ENCODE measurements at places on chromosomes 3 and 15. TPM values are rescaled to one million over a fixed set of nuclear protein-coding genes. Genes with fewer than 3 reads are reported as not detected.
A peak's percentile ranks its signal among the peaks of the same experiment; 100 is the strongest.

The PDZRN3 gene
- total RNA-seq, result 18.3 TPM

DNA sequence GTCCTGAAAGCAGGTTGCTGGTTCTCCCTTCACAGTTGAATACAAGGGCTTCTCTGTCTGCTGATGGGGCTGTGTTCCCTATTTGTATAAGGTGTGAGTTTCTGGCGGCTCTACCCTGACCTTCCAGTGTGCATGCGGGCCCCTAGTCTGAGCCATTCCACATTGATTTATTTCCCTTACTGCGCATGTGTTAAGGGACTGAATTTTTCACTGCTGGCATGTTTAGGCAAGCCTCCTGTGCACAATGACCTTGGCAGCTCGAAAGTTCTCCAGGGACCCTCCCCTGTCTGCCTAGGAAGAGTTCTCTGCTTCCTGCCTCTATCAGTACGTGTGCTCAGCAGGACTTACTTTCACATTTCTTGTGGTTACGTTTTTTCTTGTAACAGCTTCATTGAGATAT, 11.4 kb downstream of the TRAK1 start:
- no peak for DNase-seq

The SQOR gene
- 122 TPM for total RNA-seq

- DNase-seq, result no peak
Measured at GRCh38 chr3:170835336-170835735, 34.7 kb downstream of the RPL22L1 start.

GRCh38 chr3:12898290-12898964, 57.1 kb upstream of the RPL32 start:
- peak; percentile 49 for DNase-seq

DNA sequence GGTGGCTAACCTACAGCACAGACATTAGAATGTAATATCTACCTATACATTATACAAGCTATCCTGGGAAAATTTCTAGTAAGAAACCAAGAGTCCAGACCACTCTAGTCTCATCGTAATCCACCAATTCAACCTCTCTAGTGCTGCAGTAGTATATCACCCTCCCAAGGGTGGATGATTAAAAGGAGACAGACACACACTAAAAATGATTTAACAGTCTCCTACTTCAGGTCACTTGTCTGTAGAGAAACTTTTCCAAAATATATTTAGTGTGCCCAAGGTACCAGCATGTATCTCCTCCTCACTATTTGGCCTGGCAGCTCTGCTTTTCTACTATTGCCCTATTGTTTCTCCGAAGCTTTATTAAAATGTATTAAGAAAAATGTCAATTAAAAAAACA, 45.0 kb downstream of the ZBTB20 start:
- DNase-seq, result peak; percentile 51

- DNase-seq, result peak; percentile 66
Measured at GRCh38 chr15:90266061-90266431, 574 bp downstream of the NGRN start.

The EPHB3 gene
- total RNA-seq, result 4.1 TPM

DNA sequence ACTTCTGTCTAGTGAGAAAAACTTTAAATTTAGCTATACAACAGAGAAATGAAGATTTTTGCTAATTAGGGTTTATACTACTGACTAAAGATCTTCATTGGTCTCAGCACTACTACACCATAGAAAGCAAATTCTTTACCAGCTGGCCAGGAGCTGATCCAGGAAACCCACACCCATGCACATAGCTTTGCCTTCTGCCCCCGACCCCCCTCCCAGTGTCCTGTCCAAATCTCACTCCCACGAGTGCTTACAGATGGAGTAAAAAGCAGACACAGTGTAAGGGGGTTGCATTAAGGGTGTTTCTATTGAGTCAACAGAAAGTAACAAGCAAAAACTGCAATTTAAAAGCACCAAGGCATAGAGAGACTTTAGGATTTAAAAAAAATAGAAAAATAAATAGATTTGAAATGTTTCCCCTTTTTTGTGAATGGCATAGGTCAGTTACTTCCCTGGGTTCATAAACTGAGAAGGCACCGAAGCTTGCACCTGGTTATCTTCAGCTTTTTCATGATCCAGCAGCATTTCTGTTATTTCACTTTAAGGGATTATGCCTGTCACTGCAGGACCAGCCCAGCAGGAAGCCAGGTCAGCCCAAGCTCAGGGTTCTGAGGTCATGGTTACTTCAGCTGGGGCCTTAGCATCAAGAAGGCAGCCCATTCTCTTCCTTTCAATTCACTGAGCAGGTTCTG, 124.3 kb downstream of the CTNNB1 start:
- no peak for DNase-seq

- no peak for DNase-seq
Measured at GRCh38 chr15:65926459-65926858, 57.2 kb downstream of the RAB11A start.

GRCh38 chr3:25071846-25072245, 356.2 kb upstream of the RARB start:
- DNase-seq, result no peak

DNA sequence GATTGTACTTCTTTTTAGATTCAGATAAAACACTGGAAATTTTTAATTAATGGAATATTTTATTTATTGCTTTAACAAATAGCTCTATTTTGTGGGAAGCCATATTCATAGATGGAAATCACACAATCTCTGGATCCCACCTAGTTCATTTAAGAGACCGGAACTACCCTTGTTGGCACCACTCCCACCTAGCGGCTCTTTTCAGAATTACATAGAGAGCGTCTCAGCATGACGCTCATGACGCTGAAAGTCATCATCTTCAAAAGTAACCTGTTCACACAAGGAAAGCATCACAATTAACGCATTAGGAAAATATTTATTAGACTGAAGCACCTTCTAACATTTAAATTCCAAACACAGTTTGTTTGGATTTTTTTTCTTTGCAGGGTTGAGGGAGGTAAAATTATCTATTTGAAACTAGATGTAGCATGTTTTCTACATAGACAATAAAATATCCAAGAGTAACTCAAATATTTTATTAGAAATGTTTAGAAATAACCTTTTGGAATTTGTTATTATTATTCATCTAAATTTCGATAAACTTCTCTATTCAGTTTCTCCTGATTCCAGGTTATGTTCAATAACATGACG, 214.9 kb upstream of the ARRDC4 start:
- no peak for DNase-seq

- DNase-seq, result peak; percentile 76
Measured at GRCh38 chr15:98292442-98293240, 332.1 kb downstream of the ARRDC4 start.

- no peak for DNase-seq
Measured at GRCh38 chr15:25238126-25238525, 200.7 kb downstream of the UBE3A start.

DNA sequence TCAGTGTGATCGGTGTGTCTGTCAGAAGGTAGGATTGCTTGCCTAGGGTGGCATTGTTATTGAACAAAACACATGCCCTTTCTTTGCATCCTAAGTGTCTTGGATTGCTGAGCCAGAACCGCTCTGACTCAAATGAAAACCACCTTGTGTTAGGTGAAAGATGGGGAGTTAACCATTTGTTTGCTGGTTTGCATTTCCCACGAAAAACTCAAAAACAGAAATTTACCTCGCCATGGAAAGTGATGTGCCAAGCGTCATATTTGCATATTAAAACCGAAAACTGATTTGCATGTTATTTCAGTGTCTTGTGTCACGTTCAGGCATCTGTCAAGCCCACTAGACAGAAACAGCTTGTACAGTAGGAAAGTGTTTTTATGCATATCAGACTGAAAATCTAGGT, 474.6 kb upstream of the TPRG1 start:
- DNase-seq, result no peak

The SH3BP5 gene
- total RNA-seq, result 65.4 TPM

The CHP1 gene
- 99.2 TPM for total RNA-seq

The USP50 gene
- 1.1 TPM for total RNA-seq

- no peak for DNase-seq
Measured at GRCh38 chr3:189169728-189170127, 2.0 kb upstream of the TPRG1 start.

DNA sequence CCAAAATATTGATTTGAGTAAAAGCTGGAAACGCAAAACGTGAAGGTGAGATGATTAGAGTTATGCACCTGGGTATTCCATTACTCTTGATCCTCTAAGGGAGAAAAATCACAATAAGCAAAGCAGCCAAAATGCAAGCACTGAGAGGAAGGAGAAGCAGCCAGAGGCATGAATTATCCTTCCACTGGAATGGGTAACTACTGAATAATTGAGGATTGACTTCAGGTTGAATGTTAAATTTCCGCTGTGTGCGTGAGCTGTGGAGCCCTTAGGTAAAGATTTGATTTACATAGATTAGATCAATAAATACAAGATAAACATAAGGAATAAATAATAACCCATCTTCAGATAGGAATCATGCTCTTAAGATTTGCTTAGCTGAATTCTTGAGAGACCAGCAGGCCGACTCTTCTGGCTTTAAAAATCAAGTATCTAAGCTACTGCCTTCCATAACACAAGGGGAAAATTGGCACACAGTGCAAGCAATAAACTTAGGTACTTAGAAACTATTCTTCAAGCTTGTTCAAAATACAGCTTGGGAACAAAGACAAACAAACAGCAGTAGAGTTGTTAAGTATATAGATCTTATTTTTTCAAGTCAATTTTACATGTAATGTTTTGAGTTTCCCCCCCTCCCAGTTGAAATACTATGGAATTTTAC, 1459.5 kb downstream of the ZPLD1 start:
- DNase-seq, result no peak

DNA sequence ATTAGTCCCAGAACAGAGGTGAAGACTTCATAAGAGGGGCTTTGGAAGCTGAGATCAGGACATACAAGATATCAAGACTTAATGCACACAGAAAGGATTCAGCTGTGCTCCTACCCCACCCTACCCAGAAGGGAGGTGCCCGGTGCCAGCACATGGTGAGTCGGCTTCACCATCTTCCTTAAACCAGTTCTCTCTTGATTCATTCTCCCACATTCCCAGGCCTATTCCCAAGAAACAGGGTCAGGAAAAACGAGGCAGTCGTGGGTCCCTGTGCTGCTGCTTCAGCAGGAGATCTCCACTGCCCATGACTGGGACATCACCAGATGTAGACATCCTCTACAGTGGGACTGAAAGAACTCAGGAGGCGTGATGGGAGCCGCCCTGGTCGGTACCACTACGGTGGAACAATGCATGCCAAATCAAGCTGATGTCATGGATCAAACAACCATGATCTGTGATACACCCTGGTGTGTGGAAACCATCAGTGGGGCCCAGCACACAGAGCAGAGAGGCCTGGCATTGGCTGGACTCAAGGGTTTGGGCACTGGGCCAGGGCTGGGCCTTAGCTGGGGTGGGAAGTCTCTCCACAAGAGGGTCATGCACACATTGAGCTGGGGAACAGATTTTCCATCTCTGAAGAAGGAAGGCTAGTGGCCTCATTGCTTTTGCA, 41.9 kb downstream of the CCDC12 start:
- DNase-seq, result peak; percentile 93

GRCh38 chr3:12751571-12751970, 7.5 kb downstream of the TMEM40 start:
- DNase-seq, result no peak

GRCh38 chr3:136075218-136075808, 109.8 kb downstream of the PPP2R3A start:
- DNase-seq, result no peak

- peak; percentile 85 for DNase-seq
Measured at GRCh38 chr3:189824629-189825312, 193.6 kb downstream of the TP63 start.

DNA sequence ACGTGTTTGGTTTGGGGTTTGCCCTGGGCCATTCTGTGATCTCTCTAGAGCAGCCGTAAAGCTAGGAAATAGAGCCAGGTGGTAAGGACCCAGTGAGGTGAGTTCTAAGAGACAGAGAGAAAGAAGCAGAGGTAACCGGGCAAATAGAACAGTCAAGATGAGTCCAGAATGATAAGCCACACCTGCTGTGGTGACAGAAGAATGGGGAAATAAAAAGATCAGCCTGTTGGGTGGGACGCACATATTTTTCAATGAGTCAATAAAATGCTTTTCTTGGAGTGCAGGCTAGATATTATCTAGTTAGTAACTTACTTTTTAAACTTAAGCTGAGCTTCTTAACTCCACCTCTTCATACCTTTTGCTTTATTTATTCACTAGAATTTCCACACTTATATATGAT, 135.0 kb downstream of the NFKBIZ start:
- no peak for DNase-seq

- DNase-seq, result no peak
Measured at GRCh38 chr3:30343861-30344260, 262.5 kb upstream of the TGFBR2 start.

The LIPH gene
- total RNA-seq, result not detected

The CCR3 gene
- not detected for total RNA-seq

DNA sequence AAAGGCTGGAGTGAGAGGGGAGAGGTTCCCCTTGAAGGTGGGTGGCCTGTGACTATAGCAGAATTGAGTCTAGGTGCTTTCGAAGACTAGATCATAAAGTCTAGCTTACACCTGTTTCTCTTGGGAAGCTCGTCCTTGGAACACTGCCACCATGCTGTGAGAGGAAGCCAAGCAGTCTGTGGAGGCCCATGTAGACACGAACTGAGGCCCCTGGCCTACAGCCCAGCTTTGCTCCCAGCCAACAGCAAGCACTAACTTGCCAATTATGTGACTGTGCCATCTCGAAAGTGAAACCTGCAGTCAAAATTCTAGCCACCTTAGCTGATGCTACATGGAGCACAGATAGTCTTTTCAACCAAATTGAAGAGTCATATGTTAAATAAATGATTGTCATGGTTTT, 190.5 kb upstream of the NECTIN3 start:
- DNase-seq, result peak; percentile 69

GRCh38 chr15:90002428-90002844, 1.3 kb downstream of the ZNF710 start:
- DNase-seq, result peak; percentile 62

- DNase-seq, result no peak
Measured at GRCh38 chr15:52193321-52193720, 2.1 kb upstream of the GNB5 start.

DNA sequence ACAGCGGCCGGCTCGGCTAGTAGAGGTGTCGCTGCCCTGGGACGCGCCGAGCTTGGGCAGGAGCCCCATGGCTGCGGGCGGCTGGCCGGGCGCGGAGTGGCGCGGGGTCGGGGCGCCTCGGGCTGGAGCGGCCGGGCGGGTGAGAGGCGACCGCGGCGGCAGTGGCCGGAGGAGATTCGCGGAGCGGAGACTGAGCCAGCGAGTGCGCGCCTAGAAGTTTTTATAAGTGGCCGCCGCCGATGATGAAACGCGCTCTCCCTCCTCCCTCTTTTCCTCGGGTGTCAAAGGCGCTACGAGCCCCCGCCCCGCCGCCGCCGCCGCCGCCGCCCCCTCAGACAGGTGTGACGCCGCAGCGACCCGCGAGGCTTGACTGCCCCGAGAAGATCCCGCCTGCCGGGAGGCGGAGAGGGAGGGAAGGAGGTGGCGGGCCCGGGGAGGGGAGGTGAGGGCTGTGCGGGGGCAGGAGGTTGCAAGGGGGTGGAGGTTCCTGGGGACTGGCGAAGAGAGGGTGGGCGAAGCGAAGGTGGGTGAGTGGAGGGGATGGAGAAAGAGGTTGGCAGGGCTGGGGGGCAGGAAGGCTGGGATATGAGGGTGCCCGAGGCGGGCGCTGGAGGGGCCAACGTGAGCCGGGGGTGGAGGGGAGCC, at the start of gene SLCO2A1:
Gene SLCO2A1 (minus strand): TSS at position 192 of the 645 bp plus-strand sequence. CDS start 123 bp downstream, at position 69.
- DNase-seq, result peak; percentile 90

All from osteoblast (primary cell).